Renal cortex interstitium (tissue), 15 donors: ENCODE measurements at places on chromosomes 11 and 22. TPM values are rescaled to one million over a fixed set of nuclear protein-coding genes. Genes with fewer than 3 reads are reported as not detected.

DNA sequence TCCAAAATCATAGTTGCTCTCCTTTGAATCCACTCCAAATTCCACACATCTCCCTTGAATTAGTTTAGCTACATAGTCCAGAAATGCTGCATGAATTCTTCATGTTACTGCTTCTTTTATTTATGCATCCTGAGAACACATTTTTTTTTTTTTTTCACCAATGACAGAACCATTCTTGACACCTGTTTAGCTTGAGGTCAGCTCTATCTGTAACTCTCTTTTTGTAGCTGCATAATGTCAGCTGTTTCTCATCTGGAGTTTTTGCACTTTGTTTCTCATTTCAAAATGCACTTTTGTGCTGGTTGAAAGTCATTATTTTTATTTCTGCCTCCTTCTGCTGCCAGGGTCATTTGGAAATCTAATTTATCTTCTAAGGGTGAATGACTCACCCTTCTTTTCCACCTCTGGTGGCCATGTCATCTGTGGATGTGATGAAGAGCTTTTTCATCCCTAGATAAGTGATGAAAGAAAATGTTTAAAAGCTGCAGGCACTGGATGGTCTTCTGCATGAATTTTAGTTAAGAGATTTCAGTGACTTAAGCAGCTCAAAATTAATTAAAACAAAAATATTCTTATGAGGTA, 93.7 kb downstream of the JRKL start:
- no peak for DNase-seq

DNA sequence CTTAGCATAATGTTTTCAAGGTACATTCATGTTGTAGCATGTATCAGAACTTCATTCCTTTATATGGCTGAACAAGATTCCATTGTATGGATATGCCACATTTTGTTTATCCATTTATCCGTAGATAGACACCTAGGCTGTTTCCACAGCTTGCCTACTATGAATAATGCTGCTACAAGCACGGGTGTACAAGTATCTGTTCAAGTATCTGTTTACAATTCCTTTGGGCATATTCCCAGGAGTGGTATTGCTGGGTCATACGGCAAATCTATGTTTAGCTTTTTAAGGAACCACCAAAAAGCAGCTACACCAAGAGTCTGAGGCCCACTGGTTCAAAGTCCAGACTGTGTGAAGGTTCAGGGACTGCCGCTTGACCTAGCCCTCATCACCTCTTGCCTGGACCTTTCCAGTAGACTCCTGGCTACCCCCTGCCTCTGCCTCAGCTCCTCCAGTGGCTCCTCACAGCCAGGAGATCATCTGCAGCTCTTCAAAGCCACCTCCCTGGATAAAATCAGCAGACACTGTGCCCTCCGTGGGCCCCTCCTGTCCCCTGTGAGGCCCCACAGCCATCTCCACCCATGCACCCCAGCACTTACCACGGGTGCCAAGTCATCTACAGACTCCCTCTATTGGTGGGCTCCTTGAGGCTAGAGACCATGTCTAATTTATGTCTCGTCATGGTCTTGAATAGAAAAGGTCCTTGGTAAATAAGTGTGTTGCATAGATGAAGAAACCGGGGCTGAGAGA, 160.3 kb downstream of the MN1 start:
- no peak for DNase-seq

GRCh38 chr11:20887137-20887536, 217.8 kb downstream of the NELL1 start:
- DNase-seq, result no peak

GRCh38 chr11:57241353-57241972, 4.4 kb upstream of the APLNR start:
- DNase-seq, result no peak

- no peak for DNase-seq
These were observed 97.4 kb upstream of the PRDM11 start for GRCh38 chr11:45048870-45049691.

GRCh38 chr11:100619484-100619883, 67.6 kb upstream of the ARHGAP42 start:
- DNase-seq, result no peak

GRCh38 chr11:130418210-130418609, 10.2 kb downstream of the ADAMTS8 start:
- DNase-seq, result no peak

DNA sequence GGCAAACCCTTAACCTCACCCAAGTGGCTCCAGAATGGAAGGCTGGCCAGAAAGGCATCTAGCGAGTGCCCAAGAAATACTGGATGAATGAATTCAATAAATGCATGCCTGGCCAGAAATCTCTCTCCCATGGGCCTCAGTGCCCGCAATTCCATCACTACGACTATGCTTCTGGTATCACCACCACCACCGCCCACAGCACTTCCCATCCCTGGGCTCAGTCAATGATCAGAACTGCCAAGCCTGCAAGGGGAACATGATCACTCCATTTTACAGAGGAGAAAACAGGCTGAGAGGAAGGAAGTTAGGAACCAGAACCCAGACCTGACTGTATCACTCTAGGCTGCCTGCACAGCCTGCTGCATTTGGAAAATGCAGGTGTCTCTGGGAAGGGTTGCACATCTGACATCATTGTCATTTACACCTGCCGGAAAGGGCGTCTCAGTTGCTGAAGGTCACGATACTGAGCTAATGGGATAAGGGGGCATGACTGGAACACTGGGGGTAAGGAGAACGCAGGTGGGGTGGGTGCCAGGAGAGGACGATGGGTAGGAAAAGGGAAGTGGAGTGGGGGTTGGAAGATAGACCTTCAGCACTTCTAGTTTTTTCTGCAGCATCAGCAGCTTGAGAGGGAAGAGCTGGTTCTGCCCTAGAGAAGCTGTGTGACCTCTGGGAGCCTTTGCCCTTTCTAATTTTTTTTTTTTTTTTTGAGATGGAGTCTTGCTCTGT, 3.2 kb downstream of the GPR152 start:
- no peak for DNase-seq

GRCh38 chr11:119888119-119888518, 159.1 kb upstream of the NECTIN1 start:
- peak; percentile 54 for DNase-seq

- DNase-seq, result no peak
These were observed 49.0 kb downstream of the MUC15 start for GRCh38 chr11:26522912-26523610.

GRCh38 chr11:119369132-119369925, 12.2 kb downstream of the USP2 start:
- no peak for DNase-seq

DNA sequence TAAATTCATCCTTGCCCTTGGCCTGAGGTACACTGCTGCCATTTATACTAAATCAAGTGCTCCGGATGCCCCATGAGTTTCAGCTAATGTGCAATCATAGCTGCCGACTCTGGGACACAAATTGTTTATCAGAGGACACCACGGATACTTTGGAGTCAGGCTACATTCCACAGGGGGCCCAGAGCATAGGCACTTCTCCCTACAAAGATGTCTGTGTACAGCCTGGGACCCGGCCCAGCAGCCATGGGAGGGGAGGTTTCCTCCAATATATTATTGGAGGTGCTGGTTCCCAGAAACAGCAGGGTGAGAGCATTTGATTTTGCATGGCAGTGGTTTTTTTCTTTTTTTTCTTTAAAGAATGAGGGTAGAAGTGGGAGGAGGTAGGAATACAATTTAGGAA, 31.3 kb downstream of the HTR3B start:
- no peak for DNase-seq

- no peak for DNase-seq
These were observed 66.2 kb upstream of the NECTIN1 start for GRCh38 chr11:119795231-119795630.

- no peak for DNase-seq
These were observed 4.3 kb downstream of the SRRD start for GRCh38 chr22:26487996-26488395.

GRCh38 chr11:71180694-71181470, 71.5 kb downstream of the SHANK2 start:
- DNase-seq, result no peak

- DNase-seq, result no peak
These were observed 60.2 kb upstream of the MTMR2 start for GRCh38 chr11:95984072-95984471.

DNA sequence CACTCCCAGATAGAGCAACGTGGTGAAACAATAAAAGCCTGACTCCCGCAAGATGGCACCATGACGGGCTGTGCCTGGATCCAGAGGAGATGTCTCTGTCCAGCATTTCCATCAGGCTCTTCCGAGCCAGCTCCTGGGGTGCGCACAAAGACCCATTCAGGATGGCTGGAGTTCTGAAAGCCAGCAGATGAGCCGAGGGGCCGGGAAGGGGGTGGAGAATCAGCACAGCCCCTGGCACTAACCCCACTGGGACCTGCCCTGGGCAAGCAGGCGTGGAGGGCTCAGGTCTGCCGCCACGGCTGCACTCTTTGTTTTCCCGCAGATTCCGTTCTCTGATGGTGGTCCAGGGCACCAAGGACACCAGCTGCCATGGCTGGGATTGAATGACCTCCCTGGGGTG, 97.2 kb upstream of the BLID start:
- no peak for DNase-seq

GRCh38 chr11:130858215-130858614, 58.1 kb downstream of the SNX19 start:
- DNase-seq, result no peak

- DNase-seq, result no peak
These were observed 8.1 kb downstream of the SERHL2 start for GRCh38 chr22:42561856-42562255.

DNA sequence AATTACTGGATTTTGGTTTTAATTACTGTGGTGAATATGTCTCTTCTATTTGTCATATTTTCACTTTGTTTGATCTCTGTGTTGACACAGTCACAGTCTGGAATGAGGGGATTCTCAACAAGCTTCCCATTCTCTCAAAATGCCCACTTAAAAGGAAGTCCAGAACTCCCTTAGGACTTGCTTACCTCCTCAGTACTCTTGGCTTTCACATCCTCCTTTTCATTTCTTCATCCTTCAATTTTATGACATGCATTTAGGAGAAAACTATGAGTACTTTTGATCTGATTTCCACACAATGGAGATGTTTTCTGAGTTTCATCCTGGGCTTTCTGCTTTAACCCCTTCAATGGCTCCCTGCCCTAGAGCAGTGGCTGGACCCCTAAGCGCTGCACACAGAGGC, 49.3 kb upstream of the FLI1 start:
- DNase-seq, result no peak

The CCDC87 gene
- 0.35 TPM for polyA plus RNA-seq

The C11orf52 gene
- polyA plus RNA-seq, result 9.3 TPM

The FXYD6 gene
- polyA plus RNA-seq, result 122 TPM

The BLID gene
- not detected for polyA plus RNA-seq

The ZC3H12C gene
- polyA plus RNA-seq, result 7.3 TPM

The TRPM5 gene
- polyA plus RNA-seq, result 4.5 TPM

The WBP2NL gene
- polyA plus RNA-seq, result 4.1 TPM

The SLC22A6 gene
- polyA plus RNA-seq, result 27.0 TPM
